MG63 (cell line): ENCODE measurements at places on chromosomes 4 and X.

DNA sequence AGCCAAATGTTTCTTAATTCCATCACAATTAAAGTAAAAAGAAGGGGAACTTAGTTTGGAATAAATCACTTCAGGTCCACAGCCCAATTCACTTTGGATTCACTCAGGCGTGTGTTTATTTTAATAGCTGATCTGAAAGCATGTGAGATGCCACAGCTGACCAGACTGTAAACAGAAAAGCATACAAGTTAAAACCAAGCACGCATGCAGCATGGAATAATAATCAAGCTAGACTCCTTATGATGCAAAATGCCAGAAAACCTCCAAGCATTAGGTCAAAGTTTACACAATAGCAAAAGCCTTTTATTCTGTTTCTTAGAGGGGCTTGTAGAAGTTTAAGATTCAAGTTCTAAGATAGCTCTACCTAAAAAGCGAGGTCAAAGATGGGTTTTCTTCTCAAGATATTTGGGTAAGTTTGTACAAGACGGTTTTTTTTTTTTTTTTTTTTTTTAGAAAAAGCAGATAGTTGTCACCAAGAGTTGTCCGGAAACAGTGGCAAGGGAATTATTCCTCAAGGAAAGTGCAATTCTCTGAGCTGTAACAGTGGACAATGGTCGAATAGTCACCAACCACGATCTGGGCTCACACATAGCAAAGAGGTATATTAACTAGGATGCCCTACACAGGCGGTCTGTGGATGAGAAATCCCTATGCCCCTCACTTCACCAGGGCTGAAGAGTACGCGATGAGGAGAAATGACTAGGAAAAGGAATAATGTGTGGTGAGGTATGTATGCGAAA is 763 bp upstream of the PRRG1 start:
- no peak for DNase-seq

DNA sequence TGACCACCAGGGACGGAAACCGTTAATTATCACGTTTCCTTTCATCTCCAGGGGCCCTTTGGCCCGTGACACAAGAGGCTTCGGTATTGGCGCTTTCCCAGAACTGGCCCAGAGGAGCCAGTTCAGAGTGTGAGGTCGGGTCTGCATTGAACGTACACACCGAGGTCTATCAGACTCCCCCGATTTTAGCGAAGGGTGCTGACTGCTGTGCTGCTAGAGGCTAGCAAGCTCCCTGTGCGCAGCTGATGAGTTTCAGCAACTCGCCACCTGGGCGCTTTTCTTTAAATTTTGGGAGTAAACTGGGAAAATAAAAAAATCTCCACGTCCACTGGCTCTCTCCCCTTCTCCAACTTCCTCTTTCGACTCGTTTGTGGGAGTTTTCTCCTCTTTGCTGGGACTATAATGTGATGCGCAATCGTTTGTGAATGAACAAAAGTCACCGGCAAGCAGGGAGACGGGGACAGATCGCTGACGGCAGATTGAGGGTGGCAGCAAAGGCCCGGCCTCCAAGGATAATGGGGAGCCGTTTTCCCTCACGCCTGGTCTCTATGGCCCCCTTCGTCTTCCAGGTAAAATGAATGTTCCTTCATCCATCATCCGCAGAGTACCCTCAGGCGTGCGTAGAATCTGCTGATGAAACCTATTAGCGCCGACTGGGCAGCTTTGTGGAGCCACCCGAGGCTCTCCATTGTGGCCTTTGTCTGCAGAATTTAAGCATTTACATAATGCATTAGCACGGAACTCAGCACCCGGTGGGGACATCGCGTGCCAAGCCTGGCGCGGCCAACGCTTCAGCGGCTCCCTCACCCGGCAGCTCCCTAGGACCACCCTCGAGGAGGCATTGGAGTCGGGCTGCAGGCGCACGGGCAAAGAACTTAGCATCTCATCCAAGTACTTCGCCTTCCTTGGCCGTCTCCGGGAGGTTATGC is 1.6 kb upstream of the LRAT start:
- no peak for DNase-seq

- no peak for DNase-seq
Measured at GRCh38 chr4:104866809-104867208, 279.9 kb upstream of the TET2 start.

DNA sequence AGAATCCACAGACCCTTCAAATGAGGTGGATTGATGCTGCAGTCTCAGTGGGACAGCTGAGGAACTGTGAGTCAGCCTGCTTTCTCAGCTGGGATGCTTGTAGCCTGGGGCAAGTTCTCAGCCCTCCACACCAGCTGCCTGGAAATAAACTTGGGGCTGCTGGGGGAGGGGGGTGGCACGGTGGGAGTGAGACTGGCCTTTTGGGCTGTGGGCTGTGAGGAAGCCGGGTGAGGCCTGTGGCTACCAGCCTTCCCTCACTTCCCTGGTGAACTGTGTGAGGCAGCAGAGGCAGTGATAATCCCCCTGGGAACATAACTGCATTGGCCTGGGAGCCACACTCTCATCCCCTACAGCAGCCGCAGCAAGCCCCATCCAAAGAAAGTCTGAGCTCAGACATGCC is 114.5 kb upstream of the GUCY1A1 start:
- DNase-seq: no peak

DNA sequence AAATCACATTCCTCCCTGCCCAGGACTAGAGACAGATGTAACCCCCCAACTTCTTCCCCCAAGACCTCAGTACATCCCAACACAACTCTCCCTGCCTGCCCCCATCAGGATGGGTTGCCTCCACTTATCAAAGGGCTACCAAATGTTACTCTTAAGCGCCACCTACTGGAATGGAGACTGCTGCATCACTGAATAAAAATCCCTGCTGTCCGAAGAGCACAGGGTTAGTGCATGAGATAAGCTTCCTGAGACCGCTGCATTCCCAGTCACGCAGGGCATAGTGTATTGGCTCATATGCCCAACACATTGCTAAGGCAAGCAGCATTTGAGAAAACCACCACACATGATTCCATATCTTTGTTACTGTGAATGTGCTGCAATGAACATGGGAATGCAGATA is 544.5 kb downstream of the PPP4R3C start:
- DNase-seq: no peak

DNA sequence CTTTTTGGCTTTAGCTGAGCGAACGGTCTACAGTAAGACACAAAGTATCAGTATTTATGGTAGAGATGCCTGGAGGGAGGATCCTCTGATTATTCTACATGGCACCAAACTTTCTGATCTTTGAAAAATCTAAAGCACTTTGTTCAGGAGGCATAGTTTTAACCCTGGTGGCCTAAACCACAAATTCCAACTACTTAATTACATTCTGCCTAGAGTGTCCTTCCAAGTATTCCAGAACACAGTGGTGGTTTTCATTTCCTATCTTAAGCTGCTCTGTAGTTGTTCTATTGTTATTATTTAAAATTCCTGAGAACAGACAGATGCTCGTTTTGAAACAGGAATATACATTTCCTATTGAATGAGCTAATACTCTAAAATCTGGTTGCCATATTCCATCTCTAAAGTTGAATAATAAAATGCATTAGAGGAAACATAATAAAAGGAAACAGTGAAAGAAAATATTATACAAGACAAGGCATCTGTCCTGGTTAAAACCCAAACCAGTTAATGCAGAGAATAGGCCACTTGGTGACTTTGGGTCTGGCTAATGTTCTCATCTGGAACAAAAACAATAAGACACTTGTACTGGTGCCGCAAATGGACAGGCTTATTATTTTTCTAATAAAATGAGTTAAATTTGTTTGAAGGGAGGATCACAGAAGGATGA is 657.4 kb downstream of the SPRY1 start:
- DNase-seq: no peak

DNA sequence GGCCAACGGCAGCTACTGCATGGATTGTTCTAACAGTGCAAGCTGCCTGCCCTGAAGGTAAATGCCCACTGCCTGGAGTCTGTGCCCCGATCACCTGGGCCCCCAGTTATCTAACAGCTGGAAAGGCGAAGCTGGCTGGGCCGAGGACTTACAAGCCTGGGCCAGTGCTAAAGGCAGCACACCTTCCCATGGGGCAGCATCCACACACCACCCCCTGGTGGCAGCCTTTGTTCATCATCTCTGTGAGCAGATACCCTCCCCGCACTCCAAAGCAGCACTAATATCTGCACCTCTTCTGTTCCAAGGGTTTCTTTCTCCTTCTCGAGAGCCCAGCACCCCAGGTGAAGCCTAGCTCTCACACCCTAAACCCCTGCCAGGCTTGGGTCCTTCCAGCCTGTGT is 7.6 kb downstream of the SLC2A9 start:
- DNase-seq: peak; percentile 14

GRCh38 chr4:177403746-177404145 is 38.5 kb downstream of the AGA start:
- DNase-seq: no peak

DNA sequence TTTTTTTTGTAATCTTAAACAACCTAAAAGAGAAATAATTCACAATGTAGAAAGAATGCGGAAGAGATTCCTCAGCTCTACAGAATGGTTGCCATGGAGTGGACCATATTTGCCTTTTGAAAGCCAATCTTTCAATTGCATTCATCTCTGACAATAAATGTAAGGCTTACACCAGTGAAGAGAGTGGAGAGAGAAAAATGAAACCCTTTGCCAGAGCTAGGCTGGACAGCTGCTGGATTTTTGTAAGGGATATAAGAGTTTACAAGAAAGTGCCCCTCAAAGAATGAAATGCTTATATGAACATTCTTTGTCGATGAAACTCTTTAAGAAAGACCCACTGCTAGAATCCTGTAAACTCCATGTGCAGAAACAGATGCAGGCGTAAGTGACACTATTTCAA is 66.0 kb upstream of the FAT1 start:
- no peak for DNase-seq

GRCh38 chrX:20352935-20353336 is 86.2 kb upstream of the RPS6KA3 start:
- DNase-seq: no peak

DNA sequence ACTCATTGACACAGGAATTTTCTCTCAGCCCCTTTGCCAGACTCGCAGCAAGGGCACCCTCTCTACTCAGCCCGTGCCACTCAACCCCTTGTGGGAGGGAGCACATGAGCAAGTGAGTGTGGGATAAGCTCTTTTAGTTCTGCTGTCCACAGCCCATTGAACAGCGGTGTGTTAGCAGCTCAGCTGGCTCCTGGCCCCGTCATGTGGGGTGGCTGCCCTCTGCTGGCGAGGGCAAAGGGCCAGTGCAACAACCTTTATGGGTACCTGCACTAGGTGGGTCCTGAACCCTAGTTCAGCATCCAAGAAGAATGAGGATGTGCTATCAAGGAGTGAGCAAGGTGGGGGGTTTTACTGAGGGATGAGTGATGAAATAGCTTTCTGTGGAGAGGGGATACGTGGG is 85.0 kb upstream of the ZNF81 start:
- peak; percentile 9 for DNase-seq

GRCh38 chrX:131739823-131740222 is 195.9 kb downstream of the OR13H1 start:
- DNase-seq: no peak

GRCh38 chrX:75623535-75623934 is 100.7 kb upstream of the ZDHHC15 start:
- no peak for DNase-seq

GRCh38 chr4:40844261-40844660 is 94.5 kb downstream of the NSUN7 start:
- no peak for DNase-seq

- DNase-seq: no peak
Measured at GRCh38 chr4:127450276-127450675, 182.5 kb upstream of the INTU start.

- DNase-seq: peak; percentile 45
Measured at GRCh38 chrX:150688911-150689451, 4.2 kb upstream of the MTMR1 start.

DNA sequence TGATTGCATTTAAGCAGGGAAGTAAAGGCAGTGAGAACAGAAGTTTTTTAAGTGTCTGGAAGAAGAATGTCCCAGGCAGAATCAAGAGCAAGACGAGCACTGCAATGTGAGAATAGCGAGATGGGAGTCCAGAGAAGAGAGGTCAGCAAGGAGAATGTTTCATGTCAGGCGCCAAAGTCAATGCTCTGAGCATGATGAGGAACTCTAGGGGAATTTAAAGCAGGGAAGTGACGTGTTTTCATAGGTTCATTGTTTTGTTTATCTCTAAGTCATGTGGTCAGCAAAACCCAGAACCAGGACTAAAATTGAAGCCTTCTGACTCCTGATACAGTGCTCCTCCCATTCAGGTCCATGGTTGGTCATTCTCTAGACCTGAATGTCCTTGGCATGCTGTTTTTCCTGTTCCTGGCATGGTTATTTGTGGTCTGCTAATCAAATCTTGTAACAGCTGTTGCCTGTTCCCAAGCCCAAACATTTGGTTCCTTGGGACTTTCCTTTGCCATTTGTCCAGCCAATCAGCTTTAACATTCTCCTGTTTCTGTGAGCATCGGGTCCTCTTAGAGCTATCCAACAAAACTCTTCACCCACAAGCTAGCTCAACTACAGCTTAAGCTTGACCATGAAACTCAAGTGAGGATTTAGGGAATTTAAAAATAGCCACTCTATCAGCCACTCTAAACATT is 37.7 kb downstream of the PTCHD1 start:
- DNase-seq: no peak

GRCh38 chr4:94650134-94650495 is 107.6 kb upstream of the BMPR1B start:
- no peak for DNase-seq

- DNase-seq: peak; percentile 8
Measured at GRCh38 chrX:276581-277201, 4.5 kb upstream of the PLCXD1 start.

- DNase-seq: no peak
Measured at GRCh38 chr4:48633657-48634056, 143.6 kb downstream of the ZAR1 start.

DNA sequence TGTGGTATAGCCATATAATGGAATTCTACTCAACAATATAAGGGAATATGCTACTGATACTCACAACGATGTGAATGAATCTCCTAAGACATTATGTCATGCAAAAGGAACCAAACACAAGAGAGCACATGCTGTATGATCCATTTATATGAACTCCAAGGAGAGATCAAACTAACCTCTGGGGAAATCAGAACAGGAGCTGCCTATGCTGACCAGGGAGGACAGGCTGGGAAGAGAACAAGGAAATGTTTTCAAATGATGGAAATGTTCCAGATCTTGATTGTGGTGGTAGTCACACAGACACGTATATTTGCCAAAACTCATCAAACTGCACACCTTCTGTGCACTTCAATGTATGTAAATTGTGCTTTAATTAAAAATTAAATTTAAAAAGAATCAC is 175.3 kb downstream of the BCOR start:
- no peak for DNase-seq

GRCh38 chr4:8267077-8267476 is 2.5 kb upstream of the HTRA3 start:
- DNase-seq: no peak

GRCh38 chr4:150363721-150364688 is 217.9 kb upstream of the MAB21L2 start:
- no peak for DNase-seq

GRCh38 chr4:25310803-25311166 is 1.8 kb upstream of the ZCCHC4 start:
- DNase-seq: no peak

- DNase-seq: no peak
Measured at GRCh38 chrX:51641421-51642021, 22.8 kb upstream of the CENPVL3 start.
